Stimulated activated CD4-positive, alpha-beta T cell treated with anti-CD3 and anti-CD28 coated beads, Interleukin-15, amount 100 ng/mL, for 1 hour (primary cell): ENCODE measurements at places on chromosomes 7 and 10.
A peak's percentile ranks its signal among the peaks of the same experiment; 100 is the strongest.

GRCh38 chr7:129924602-129925001, 28.2 kb downstream of the UBE2H start:
- no peak for DNase-seq

GRCh38 chr10:123382491-123382890, 228.3 kb downstream of the BUB3 start:
- no peak for DNase-seq

DNA sequence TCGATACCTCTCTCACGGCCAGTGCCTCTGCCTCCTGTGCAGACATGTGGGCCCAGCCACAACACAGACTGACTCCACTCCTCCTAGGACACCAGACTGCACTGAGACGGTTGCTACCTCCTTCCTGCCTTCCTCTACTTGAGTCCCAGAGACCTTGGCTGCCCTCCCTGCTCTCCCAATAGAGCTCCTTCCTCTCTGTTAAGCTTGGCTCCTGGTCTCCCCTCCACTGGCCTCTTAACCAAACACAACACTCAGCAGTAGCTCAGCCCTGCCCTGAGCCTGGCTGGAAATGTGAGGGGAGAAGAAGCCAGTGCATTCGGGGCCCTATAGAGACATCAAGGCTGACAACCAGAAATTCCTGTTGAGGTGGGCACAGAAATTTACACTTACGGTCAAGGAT, 102.0 kb downstream of the HTR5A start:
- DNase-seq = no peak

- DNase-seq = no peak
Measured at GRCh38 chr7:51317582-51317910, 937 bp upstream of the COBL start.

DNA sequence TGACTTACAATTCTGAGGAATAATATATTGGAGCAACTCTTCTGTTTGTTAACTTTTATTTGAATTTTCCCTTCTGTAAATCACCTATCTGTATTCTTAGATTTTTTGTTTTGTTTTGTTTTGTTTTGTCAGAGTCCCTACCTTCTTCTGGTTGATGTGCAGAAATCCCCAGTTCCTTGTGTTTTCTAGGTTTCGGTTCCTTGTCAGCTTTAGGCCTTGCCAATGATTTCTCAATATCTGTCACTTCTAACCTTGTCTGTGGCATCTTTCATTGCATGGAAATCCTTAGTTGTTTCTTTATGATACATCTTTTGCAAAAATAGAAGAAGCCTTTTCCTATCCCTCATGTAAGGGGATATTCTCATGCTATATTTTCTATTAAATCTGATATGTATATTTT, 21.7 kb upstream of the ST8SIA6 start:
- no peak for DNase-seq

- DNase-seq = no peak
Measured at GRCh38 chr7:50644586-50644985, 79.4 kb upstream of the DDC start.

DNA sequence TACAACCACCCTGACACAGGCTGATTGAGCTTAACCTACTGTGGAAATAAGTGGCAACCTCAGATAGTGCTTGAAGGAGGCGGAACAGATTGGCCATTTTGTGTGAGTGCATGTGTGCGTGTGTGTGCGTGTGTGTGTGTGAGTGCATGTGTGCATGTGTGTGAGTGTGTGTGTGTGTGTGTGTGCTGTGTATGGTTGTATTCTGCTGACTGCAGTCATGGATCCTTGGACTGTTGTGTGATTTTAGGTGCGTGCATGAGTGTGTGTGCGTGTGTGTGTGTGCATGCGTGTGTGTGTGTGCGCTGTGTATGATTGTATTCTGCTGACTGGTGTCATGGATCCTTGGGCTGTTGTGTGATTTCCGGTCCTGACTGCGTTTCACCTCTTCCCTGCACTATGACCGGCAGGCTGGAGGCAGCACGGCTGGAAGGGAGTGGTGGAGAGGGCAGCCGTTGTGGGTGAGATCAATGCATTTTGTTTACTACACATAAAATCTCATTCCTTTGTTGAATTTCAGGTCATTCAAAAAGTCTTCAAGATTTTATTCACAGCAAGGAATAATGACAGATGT, 6.3 kb downstream of the IQCE start:
- no peak for DNase-seq

- DNase-seq = no peak
Measured at GRCh38 chr10:114245121-114245791, 6.2 kb downstream of the VWA2 start.

- no peak for DNase-seq
Measured at GRCh38 chr10:71443676-71444075, 47.0 kb downstream of the CDH23 start.

- no peak for DNase-seq
Measured at GRCh38 chr7:105678811-105679495, 97.7 kb upstream of the EFCAB10 start.

DNA sequence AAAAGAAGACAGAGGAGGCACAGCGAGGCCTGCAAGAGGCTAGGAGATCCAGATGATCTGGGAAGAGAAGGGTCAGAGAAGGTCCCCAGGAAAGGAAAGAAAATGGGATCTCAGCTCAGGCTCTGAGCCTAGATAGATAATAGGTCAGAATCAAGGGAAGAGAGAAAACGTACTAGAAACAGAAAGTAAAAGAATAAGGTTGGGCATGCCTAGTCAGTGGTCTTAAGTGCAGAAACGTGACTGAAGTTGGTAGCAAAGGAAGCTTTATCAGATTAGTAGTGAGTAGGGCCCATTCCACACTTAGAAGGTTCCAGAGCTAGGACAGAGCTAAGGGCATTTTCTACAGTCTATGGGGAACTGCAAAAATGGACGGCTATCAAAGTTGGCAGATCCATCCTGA, 84.8 kb upstream of the ASAH2 start:
- no peak for DNase-seq

GRCh38 chr7:133845005-133845404, 282.1 kb upstream of the LRGUK start:
- no peak for DNase-seq

DNA sequence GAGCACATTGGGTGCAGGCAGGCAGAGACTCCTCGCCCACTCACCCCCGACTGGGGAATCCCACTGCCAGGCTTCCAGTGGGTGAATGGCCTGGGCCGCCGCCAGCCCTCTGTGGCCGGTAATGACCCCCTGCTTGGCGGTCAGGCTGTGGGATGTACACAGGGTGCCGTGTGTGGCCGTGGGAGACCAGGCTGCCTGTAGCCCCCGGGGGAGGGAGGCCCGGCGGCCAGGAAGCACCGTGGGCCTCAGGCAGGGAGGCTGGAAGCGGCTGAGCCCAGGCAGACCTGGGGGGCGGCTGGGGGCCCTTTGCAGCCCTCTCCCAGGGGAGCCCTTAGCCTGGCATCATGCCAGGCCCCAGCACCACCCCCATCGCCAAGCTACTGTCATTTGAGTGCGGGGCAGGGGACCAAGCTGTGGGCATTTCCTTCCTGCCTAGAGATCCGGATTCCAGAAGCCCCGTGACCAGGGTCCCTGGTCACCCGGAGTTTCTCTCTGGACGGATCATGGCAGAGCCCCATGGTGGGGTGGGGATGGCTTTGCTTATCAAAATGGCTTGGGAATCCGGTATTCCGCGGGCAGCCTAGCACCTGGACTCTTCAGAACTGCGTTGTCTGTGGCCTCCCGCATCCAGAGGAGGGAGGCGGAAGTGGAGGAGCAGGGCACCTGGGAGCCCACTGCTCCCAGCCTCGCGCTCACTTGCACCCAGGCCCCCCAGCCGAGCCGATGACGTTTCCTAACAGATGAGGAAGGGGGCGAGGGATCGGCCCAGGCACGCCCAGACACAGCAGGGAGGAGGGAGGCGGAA, 1.1 kb downstream of the TTYH3 start:
- DNase-seq = no peak

- no peak for DNase-seq
Measured at GRCh38 chr7:44382459-44383265, 57.3 kb upstream of the CAMK2B start.

GRCh38 chr10:73743327-73743904, 756 bp upstream of the SEC24C start:
- no peak for DNase-seq

DNA sequence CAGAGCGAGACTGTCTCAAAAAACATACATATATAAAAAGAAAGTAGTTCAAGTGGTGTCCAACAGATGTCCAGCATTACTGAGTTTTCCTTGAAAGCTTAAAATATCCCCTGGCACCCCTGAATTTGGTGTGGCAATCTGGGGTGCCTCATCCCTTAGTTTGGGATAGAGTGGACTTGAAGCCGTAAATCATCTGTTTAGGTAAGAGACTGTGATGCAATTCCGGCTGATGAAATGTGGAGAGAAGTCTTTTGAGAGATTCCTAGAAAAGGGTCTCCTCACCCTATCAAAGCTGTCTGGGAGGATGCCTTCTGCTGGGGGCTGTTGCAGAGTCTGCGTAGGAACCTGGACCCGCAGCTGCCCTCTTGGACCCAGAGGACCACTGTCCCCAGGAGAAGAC, 408.0 kb downstream of the RPS24 start:
- DNase-seq = no peak

- DNase-seq = no peak
Measured at GRCh38 chr7:134782121-134782623, 2.7 kb downstream of the CALD1 start.

DNA sequence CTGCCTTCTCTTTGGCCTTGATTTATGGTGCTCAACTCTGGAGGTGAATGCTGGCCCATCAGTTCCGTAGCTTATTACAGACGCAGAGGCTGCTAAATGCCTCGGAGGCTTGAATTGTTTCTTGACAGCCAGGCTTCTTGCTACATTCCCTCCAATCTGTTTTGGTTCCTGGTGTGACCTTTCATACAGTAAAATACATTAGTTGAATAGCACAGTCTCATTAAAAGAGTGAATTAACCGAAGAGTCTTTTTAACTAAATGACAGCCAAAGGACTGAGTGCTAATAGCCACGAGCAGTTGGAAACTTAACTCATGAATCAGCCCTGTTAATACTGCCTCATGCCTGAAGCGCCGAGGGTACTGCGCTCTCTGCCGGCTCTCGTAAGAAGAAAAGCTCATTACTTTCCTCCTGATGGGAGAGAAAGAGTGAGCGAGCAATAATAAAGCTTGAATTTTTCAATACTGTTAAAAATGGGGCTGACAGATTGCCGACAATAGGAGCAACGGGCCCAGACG, 236.4 kb upstream of the GPR26 start:
- DNase-seq = no peak

GRCh38 chr10:61836888-61837754, 64.4 kb upstream of the ARID5B start:
- no peak for DNase-seq

DNA sequence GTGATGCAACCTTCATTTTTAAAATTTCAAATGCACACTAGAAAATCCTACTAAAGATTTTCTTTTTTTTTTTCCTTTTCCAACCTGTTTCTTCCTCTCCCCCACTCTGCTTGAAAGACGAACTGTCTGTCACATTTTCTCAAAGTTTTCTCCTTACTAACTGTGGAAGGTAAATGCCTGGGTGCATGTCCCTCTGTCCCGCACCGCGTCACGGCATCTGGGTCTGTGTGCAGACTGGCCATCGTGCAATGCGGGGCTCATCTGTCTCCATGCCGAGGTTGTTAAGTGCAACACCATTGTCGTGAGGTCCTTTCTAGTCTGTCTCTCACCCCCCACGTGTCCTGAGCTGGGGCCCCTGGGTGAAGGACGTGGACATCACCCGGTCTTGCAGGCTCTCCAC, 28.4 kb downstream of the PFKFB3 start:
- no peak for DNase-seq

- peak; percentile 14 for DNase-seq
Measured at GRCh38 chr10:46228563-46229071, 58.2 kb upstream of the ANTXRL start.

- no peak for DNase-seq
Measured at GRCh38 chr7:57198801-57199200, 66.6 kb upstream of the ZNF479 start.

GRCh38 chr10:31765541-31765940, 163.1 kb downstream of the ARHGAP12 start:
- DNase-seq = no peak

DNA sequence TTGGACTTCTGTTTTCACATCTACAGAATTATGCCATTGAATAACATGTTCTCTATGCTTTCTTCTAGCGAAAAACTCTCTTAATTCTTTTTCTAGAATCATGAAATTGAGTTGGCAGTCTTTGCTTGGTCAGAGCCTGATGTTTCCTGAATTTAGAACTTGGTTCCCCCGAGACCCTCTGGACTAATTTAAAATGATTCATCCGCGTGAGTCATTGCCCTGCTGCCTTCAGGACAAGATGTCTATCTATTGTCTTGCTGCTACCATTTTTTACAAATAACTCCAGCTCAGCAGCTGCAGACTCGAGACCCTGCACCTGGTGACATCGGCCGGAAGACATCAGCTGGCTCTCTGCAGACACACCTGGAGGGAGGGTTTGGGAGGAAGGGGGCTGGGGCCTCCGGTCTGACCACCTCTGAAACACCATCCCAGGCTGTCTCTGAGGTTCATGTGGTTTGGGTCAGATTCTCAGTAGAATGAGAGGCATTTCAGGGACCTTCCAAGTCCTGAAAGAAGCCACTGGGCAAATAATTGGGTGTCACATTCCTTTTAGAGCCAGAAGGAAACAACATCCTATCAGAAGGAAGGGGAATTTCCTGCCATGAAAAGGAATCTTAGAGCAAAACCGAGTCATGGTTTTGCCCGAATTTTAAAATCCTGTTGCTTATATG, 20.9 kb upstream of the KLF6 start:
- no peak for DNase-seq

- no peak for DNase-seq
Measured at GRCh38 chr7:1632916-1633785, 36.9 kb upstream of the ELFN1 start.

DNA sequence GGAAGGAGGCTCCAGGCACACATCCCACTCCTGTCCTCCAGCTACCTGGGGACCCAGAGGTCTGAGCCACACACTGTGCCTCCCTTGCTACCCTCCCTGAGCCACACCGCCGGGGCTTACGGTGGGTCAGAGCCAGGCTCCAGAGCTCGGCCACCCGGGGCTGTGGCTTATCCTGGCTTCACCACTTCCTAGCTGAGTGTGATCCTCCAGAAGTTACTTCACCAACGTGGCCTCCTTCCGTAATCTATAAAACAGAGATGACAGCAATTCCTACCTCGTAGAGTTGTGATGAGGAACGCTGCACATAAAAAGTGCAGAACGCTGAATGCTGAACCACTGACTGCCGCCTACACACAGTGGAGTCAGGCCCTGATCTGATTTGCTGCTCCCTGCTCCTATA, 285.0 kb downstream of the PRPF18 start:
- DNase-seq = no peak

- no peak for DNase-seq
Measured at GRCh38 chr7:97454636-97455035, 277.2 kb upstream of the TAC1 start.

GRCh38 chr10:4111643-4112042, 326.6 kb upstream of the KLF6 start:
- no peak for DNase-seq
